ENCODE measurements at places on chromosomes 6 and 20.
A peak's percentile ranks its signal among the peaks of the same experiment; 100 is the strongest.

DNA sequence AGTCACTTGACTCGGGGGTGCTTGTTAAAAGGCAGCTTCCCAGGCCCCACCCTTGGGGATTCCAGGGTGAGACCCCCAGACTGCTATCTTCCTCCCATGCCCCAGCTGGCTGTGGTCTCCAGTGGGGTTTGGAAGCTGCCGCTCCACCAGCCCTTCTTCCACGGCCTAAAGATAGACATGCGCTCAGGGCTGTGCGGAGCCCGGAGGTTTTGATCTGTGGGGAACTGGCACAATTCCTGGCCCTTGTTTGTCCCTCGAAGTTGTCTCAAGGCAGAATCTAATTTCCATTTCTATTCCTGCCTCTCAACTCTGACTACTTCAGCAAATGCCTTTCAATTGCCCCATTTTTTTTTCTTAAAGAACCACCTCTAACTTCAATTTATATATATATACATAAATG, 120.7 kb upstream of the SRSF6 start:
- no peak for DNase-seq

GRCh38 chr6:7805078-7805849, 79.4 kb downstream of the BMP6 start:
- DNase-seq: no peak

- DNase-seq: no peak
These were observed 169.4 kb upstream of the JAG1 start for GRCh38 chr20:10843146-10843711.

- DNase-seq: no peak
These were observed 612.5 kb upstream of the HS3ST5 start for GRCh38 chr6:114955363-114955762.

- no peak for DNase-seq
These were observed 736.0 kb downstream of the CD109 start for GRCh38 chr6:74431873-74432580.

DNA sequence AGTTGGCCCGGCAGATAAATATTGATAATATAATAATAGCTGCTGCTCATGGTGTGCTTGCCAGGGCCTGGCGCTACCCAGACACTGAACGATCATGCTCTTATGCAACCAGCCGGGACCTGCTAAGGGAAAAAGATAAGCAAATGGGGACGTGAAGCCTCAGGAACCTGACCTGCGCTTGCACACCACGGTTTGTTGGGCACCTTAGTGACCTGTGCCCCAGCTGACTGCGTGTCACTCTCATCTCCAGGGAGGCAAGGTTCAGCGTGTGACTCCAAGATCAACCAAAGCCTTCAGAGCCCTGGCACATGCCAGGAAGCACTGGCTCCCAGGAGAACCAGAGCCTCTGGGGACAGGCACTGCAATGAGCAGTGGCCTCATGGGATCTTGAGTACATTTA, 111.1 kb downstream of the AGPAT4 start:
- DNase-seq: no peak

- no peak for DNase-seq
These were observed 85.7 kb upstream of the TAB2 start for GRCh38 chr6:149231778-149232177.

GRCh38 chr6:144277174-144277573, 8.0 kb upstream of the UTRN start:
- no peak for DNase-seq

GRCh38 chr6:30889921-30890645, 5.8 kb downstream of the DDR1 start:
- DNase-seq: peak; percentile 28

DNA sequence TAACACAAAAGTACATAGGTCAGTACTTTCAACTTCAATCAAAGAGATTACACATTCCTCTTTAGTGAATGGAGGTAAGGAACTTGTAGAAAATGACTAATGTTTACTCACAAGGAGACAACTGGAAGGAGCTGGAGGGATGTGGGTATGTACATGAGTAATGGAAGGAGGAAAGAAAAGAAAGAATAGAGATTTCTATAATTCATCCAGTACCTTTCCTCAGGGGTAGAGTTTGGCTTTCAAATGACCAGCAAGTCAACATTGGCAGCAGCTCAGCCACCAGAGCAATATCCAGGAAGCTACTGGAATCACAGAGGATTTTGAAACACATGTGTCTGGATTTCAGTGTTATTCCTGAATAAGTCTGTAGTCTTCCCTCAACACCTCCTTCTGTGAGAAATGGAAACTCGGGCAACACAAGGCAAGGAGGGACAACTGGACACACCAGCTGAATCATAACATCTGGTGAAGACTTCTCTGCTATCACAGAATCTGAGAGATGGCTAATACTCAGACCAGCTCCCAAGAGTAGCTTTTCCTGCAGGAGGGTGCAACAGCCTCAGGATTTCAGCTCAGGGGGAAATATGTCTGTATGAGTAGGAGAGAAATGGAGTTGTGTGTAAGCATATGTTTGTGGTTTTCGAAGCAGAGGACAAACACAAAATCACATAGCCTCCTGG, 98.8 kb downstream of the HAO1 start:
- DNase-seq: no peak

GRCh38 chr6:160378218-160378617, 30.0 kb downstream of the SLC22A3 start:
- no peak for DNase-seq

DNA sequence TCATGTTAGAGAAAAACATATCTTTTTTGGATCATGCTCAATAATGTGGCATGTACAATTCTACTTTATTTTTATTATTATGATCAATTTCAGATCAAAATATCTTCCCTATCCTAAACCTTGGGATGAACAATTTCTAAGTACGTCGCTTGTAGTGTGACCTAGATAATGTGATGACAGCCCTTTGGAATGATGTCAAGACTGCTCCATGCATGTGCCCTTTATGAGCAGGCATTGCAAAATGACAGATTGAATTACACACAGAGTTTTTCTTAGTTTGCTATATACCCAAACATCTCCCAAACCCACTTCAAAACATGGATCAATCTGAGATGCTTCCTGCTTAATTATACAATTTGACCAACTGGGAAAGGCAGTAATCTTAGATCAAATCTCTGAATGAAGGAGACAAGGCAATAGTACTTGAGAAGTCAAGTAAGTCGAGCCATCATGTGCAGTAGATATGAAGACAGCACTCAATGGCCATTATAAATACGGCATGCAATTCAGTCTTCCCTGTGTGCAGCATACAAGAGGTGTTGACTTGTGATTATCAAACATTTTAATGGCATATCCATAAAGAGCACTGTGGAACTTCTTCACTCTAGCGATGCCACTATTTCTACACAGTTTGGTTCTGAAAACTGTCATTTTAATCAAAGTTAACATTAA, 294.8 kb downstream of the RNF144B start:
- DNase-seq: no peak

DNA sequence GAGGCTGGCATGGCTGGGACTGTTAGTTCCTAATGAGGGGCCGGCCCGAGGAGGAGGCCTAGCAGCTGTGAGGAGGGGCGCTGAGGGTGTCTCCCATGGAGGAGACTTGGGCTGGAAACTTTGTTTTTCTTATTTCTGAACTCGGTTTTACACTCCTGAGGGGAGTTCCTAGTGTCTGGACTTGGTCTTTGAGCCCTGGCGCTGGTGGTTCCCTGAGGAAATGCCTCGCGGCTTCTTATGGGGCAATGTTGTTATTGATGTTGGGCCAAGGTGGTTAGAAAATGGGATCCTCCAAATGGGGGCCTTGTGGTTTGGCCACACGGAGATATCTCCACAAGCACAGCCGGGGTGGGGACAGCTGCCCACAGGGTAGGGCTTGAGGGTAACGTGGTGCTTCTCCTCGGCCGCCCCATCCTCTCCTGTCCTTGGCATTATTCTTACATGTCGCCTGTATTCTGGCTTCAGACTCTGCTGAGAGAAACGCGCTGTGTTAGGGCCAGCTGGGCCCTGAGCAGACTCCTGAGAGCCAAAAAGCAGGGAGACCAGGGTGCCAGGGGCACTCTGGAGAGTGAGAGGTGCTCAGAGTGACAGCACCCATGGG, 136.9 kb downstream of the FOXO3 start:
- DNase-seq: no peak

DNA sequence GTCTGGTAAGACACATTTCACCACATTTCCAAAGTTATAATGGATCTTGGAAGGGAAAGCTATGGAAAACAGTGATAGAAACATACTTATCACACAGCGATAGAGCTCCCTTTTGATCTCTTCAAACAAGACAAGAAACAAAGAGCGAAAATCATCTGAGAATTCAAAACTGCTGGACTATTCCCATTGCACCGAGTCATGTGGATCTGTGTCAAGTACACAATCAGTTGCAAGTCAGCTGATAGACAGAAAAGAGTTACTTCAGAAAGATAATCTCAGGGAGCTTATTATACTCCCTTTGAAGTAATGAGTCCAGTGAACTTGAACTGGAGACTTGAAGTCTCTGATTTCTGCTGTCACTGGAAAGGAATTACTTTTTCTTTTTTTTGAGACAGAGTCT, 89.7 kb upstream of the GCM1 start:
- DNase-seq: no peak

DNA sequence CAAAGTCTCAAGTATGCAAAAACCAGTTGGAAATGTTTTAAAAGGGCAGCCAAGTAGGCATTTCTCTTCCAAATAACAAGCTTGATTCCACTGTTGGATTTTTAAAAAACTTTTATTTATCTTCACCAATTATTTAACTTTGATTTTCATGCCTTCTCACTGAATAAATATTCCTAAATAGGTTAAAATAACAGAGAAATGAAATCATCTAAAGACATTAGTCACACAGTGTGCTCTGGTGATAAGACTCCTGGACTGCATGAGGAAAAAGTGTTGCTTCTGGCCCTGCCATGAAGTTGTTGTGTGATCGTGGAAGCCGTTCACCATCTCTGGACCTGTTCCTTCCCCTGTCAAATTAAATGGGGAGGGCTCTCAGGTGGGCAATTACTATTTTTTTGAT, 33.8 kb upstream of the IGF2R start:
- no peak for DNase-seq

- no peak for DNase-seq
These were observed at the start of gene TAGAP for GRCh38 chr6:159044899-159045727. TAGAP (minus strand) TSS chr6:159044991; CDS start chr6:159044146, 845 bp downstream.

- DNase-seq: no peak
These were observed 34.6 kb downstream of the RNF146 start for GRCh38 chr6:127301199-127301700.

- no peak for DNase-seq
These were observed 627.4 kb upstream of the CITED2 start for GRCh38 chr6:140001821-140002341.

- DNase-seq: no peak
These were observed 143.4 kb upstream of the MYLIP start for GRCh38 chr6:15985379-15985959.

- DNase-seq: no peak
These were observed 67.1 kb downstream of the GNAS-AS1 start for GRCh38 chr20:58783511-58784011.

DNA sequence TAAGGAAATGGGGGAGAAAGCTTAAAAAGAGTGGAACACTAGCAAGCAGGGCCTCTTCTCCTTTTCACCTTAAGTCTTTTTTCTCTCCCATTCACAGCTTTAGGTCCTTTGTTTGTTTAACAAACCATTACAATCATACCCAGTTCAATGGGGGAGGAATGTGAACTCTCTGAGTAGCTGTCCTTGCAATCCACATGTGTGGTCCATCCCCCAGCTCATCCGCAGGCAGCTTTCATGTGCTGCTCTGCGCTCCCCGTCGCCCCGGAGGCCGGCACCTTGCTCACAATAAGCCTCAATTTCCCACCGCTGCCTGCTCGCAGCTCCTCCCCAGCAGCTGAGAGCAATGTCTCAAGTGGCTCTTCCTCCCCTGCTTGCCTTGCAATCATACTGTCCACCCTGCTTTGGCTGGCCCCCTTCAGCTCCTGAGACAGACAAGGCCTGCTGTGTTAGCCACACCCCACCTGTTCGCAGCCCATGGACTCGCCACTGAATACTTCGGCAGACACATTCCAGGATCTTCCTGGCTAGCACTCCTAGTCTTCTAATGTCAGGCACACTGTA, 49.1 kb downstream of the PLAGL1 start:
- peak; percentile 64 for DNase-seq

DNA sequence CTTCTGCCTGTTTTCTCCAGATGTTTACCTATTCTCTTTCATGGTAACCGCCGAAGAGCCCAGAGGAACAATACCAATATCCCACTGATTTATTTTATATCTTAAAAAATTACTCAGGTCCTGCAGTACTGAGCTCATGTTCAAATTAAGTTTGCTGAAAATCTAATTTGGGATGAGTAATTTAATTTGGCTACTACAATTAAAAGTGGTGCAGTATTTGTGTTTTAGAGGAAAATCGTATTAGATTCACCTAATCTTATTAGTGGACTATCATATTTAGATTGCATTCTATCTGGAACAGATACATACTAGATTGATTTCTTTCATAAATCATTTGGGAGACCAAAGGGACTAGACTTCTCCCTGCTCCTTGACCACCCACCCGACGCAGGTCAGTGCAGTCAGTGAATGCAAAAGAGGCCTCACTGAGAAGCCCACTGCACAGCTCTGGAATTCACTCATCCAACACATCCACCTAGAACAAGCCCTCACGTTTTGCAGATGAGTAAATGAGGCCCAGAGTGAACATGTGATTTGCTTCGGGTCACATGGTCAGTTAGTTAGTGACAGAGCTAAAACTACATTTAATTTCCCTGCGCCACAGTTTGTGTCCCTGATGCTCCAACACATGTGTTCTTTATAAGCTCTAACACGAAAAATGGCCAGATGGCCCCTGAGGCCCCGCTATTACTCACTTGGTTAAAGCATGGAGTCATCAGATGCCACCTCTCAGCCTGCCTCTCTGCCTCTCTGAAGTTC, 101.8 kb downstream of the TRERF1 start:
- no peak for DNase-seq

DNA sequence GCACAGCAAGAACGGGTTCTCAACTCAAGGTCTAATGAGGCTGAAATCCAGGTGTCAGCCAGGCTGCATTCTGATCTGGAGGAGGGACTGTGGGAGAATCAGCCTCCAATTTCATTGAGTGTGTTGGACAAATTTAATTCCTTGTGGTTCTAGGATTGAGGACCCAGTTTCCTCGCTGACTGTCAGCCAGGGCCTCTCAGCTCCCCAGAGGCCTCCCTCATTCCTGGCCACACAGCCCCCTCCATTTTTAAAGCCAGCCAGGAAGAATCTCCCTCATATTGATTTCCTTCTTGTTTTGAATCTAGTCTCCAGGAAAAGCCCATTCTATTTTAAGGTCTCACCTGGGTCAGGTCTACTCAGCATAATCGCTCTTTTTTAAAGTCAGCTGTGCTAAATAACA, 73.7 kb upstream of the ARMC2 start:
- DNase-seq: no peak

- no peak for DNase-seq
These were observed 72.3 kb upstream of the SSTR4 start for GRCh38 chr20:22962567-22963439.

All from H7 (cell line).